Stimulated activated CD4-positive, alpha-beta T cell treated with anti-CD3 and anti-CD28 coated beads, Interleukin-12 subunit alpha, Interleukin-12 subunit beta, amount 100 ng/mL, for 48 hours (primary cell): ENCODE measurements at places on chromosomes 1 and 21.

GRCh38 chr1:168161459-168161858 is 17.3 kb upstream of the TIPRL start:
- DNase-seq = no peak

DNA sequence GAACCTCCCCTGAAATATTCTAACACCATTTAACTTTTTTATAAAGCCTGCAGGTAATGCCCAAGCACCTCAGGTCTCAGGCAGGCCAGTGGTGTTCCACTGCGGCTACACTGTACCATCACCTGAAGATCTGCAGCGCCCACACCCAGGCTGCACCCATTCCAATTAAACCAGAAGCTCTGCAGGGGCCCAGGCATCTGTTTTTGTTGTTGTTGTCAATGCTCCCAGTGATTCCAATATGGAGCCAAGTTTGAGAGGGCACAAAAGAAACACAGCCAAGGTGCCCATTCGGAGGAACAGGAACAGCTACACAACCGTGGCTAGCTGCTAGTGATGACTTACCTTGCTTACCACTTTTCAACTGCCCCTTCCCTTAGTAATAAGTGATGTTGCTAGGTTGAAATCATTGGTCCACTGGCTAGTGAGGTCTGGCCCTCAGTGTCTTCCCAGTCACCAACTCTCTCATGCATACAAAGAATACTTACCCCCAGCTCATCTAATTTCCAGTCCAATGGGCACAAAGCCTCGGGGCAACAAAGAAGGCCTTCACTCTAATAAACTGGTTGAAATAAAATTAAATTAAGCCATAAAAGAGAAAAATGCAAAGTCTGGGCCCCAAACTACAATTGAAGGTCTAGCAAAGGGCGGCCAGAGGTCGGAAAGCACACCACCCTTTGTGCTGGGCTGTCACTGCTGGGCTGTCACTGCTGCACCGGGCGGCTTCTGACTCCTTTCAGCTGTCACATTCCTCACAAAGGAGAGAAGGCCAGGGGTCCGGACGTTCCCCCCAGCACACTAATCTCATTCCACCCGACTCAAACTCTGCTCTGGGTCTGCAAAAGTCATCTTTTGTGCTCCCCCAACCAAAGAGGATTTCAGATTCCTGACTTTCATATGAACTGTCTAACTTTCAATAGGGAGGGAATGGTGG is 34.9 kb downstream of the SIPA1L2 start:
- no peak for DNase-seq

- no peak for DNase-seq
Measured at GRCh38 chr21:26055010-26055409, 115.6 kb downstream of the APP start.

DNA sequence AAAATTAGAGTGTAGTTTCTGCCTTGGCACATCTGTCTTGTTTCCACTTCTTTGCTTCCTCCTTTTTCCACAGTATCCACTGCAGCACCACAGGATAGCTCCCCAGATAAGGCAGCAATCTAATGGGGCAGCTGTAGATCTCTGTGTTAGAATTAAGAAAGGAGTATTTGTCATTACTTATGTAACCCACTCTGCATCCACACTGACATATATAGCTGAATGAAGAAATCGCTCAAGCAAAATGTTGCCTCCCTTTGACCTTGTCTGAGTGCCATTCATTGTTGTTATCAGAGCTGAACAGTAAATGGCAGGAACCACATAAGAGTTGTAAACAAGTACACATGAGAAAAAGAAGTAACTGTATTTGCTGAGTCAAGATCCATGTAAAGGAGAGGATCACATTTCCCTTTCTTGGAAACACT is 45.9 kb upstream of the DPH5 start:
- DNase-seq = no peak

DNA sequence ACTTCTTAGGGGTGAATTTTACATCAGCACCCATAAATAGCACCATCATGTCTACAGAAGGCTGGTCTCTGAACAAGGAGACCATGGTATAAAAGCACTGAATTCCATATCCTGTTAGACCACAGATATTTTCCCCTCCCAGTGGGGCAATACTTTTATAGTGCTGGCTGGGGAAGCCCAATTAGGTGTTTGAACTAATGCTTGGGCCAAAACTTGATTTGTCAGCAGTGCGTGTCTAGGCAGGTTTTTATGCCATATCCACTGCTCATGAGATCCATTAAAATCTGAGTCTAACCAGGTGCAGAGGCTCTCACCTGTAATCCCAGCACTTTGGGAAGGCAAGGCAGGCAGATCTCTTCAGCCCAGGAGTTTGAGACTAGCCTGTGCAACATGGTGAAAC is 623.0 kb downstream of the NPHP4 start:
- DNase-seq = no peak

DNA sequence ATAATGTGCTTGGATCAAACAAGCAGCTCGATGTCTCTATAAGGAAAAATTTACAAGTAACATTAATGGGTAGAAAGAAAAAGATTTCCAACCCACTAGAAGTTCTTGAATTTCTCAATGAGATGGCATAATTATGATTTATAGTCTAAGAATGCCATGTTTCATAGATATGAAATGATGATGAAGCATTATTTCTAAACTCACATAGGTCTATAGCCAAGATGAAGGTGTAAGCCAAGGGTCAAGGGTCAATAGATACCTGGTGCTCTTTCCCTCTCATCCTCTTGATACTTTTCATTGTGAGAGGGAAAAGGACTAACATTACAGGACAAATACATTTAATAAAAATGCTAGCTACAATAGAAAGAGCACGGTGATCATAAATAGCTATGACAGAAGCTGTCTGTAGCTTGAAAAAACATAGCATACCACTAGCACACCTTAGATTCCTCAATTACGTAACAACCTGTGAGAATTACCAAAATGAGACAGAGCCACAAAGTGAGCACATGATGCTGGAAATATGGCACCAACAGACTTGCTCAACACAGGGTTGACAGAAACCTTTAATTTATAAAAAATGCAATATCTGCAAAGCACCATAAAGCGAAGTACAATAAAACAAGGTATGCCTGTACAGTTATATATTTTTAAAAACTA is 26.3 kb upstream of the F13B start:
- no peak for DNase-seq

DNA sequence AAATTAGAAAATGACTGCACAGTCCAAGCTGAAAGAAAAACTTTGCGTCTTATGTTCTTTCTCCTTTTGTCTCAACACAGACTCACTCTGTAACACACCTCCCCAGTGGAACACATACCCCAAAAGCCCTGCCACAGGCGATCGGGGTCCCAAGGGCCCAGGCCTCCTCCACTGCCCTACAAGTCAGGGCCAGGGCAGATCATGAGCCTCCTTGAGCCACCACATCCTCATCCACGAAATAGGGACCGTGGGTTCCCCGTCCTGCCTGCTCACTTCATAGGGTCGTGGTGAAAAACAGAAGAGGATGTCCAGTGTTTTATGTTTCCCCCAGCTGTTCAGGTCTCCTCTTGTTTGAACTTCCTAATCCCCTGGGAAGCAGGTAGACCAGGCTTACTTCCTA is 116.7 kb downstream of the KCNN3 start:
- no peak for DNase-seq
